Substantia nigra (tissue), 51 donors: ENCODE measurements at places on chromosomes 6 and 20.

GRCh38 chr6:131561925-131562707 lies 10.9 kb upstream of the ARG1 start:
- no peak for DNase-seq

DNA sequence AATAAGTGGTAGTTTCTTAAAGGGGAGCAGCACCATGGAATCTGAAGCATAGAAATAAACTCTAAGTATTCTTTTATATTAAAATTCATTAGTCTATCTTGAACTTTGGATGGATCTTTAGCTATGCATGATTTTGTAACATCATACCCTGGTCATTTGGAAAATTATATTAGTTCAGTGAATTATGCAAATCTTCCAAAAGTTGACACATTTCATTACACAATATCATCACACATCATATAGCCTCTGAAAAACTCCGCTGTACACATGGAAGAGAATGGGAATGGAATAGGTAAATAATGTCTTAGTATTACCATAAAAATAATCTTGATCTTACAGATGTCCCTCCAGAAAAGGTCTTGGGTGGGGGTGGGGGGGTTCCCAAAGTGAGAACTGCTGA lies 96.1 kb downstream of the ATXN1 start:
- DNase-seq, result no peak

DNA sequence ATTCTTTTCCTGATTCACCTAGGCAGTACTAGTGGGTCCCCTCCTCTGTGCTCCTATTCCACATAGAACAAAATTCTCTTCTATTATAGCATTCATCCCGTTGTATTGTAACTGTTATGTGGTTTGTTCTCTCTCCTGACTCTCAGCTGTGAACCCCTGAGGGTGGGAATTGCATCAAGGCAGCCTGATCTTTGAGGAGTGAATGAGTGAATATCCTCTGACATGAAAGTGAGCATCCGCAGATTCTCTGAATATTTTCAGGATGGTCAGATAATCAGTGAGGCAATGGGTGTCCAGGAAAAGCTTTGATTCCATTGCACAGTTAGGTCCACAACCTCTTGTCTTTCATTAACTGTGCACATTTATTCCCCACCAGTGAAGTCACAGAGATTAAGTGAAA lies 67.6 kb upstream of the SLC22A23 start:
- no peak for DNase-seq

GRCh38 chr20:56860413-56860812 lies 231.3 kb downstream of the TFAP2C start:
- DNase-seq, result no peak

- DNase-seq, result no peak
Observed at GRCh38 chr6:35765739-35766138, 10.7 kb upstream of the CLPSL2 start.

GRCh38 chr6:42702200-42702599 lies 20.2 kb downstream of the PRPH2 start:
- no peak for DNase-seq

DNA sequence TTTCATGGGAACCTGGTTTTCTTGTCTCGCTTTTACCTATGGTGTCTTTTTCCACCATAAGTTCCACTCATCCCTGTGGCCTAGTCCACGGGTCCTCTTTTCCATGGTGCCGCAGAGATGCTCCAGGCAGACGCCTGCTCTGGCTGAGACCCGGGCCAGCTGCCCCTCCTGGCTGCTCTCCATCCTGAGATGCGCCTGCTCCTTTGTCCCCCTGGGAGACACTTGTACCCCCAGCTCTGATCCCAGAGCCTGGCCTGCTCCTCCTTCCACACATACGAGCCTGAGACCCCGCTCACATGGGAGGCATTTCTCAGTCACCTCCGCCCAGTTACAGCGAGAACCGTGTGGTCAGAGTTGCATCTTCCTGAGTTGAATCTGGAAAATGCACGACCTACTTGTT lies 29.6 kb downstream of the RNASET2 start:
- DNase-seq, result no peak

DNA sequence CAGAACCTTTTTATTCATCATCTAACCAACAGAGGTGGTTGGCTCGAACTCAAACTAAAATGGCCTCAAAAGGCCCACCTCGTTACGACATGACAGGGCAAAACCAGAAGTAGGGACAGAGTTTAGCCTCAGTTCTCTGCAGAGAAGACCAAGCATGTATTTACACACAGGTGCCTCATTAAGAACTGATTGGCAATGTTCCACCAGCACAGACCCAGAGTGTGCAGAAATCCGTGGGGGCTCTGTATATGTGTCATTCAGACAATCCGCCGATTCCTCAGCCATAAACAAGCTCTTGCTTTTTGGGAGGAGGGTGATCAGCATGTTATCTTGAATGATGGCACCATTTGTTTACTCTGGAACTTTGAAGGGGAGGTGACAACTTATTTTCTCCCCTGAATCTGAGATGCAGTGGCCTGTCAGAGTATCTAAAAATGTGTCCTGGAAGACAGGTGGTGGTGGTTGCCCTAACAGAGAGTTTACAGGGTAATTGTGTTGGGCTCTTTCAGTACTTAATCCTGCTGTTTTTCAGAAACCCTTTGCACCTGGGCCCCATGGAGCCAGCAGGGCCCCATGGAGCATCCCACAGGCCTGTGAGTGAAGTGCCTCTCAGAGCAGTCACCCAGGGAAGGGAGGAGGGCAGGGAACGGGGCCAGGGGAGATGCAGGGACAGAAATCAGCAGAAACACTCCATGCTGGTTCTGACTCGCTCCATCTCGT lies 29.1 kb upstream of the C20orf203 start:
- DNase-seq, result no peak

GRCh38 chr20:56431471-56431870 lies 19.4 kb downstream of the CASS4 start:
- DNase-seq, result no peak

DNA sequence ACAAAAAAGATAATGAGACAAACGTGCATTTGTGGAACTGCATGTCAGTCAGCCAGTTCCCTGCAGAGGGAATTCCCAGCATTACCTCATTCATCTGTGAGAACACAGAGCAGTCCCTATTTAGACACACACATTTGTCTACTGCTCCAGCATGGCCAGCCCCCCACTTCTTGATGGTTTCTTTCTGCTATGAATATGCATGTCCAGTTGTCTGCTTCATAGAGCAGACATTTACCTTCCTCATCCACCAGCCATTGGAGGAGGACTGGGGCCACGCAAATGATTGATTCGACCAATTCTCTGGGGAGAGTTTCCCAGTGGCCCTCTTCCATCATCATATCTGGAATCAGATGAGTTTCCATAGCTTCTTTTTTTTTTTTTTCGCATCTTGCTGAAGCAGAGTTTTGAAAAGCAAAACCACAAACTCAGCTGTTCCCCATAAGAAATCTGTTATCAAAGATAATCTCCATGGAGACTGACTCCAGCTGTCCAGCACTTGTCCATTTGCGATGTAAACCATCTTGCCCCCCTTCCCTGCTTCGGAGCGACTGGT lies 11.8 kb downstream of the ENPP1 start:
- DNase-seq, result no peak

DNA sequence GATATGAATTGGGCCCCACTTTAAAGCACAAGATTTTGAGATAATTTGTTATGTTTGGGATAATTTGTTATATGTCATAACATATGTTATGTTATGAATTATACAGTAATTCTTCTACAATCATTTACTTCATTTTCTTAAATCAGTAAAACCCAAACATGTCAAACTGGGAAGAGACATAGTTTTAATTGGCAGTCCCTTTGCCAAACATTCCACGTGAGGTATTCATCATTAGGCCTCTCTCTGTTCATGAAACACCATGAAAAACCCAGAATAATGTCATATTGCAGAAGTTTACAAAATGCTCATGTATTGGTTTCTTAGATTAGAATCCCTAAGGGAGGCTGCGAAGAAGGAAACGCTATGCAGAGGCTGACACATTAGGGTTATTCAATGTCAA lies 89.4 kb upstream of the PDE10A start:
- no peak for DNase-seq

DNA sequence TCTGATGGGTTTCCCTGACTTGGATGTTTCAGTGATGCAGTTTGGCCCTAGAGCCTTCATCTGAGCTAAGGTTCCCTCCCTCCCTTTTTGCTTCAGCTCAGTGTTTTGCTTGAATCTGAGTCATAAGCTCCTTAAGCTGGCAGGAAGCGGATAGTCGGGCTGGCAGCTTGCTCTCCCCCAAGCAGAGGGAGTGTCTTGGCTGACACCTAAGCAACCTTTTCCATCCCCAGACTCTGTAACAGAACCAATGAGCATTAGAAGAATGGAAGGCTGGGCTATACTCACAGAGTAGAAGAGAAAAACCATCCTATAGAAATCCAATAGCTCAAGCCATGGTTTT lies 98.3 kb downstream of the HAO1 start:
- no peak for DNase-seq

DNA sequence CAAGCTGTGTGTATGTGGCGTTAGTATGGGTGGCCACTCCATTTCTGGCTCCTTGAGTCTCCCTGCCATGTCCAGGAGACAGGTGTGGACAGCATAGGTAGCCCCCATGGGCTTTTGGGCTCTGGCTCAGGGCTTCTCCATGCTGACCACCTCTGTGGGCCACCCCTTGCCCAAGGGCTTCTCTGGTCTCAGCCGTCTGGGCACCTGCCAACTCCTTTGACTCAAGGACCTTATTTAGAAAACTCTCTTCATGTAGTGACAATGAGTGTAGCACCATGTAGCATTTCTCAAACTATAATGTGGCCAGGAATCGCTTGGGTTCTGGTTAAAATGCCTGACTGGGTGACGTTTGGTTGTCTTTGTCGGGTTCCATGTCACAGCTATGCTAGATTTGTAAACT lies 5.1 kb upstream of the GTSF1L start:
- no peak for DNase-seq

- DNase-seq, result no peak
Observed at GRCh38 chr20:49674383-49675352, 39.0 kb downstream of the B4GALT5 start.

DNA sequence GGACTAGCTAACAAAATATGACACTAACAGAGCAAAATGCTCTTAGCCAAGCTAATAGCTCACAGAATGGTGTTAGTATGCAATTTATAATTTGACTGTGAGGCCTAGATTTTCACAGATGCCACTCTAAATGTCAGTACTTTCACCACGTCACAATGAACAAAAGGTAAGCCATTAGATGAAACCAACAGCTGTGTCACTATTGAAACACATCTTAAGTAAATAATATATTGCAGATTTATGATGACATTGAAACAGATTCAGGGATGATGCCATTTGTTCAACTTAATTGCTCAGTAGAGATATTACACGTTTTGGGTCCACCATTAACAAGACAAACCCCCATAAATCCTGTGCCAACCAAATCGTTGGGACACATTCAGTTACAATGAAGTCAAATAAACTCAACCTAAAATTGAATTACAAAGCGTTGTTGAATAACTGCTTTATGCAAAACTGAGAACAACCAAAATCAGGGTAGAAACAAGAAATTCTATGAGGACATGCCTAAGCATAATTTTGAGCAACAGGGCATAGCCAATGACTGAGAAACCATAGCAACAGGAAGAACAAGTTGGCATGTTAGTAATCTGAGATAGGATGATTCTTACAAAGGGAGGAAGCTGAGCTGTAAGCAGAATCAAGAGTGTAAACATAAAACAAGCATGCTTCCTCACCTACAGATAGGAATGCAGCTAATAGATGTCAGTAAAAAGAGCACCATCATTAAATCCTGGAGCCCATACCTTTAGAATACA lies 85.6 kb upstream of the KHDRBS2 start:
- no peak for DNase-seq

- no peak for DNase-seq
Observed at GRCh38 chr20:61841966-61842365, 223.7 kb downstream of the TAF4 start.
